ENCODE measurements at places on chromosomes 5 and 9.

DNA sequence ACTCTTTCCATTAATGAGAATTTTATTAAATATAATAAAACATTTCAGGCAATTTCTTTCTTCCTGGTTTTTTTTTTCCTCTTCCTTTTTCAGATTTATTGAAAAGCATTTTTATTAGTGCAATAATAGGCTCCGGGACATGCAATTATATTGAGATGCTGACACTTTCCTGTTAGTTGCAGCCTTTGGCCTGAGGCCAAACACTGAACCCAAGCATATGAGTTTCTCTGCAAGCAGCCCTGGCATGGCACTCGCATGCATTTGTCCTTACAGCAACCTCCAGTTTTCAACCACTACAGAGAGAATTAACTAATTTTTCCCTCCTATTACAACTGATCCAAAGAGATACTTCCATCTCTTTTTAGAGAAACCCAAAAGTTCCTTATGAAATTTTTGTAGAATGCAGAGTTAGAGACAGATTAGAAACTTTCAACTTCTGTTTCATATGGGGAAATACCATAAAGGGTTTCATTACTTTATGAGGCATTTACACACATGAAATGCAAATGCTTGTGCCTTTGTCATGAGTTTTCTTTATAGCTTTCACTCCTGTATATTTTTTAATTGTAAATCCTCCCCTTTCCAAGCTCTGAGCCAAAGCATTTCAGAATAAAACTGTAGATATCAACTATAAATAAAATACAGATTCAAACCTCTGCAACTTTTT lies 183.0 kb downstream of the CETN3 start:
- DNase-seq: no peak

DNA sequence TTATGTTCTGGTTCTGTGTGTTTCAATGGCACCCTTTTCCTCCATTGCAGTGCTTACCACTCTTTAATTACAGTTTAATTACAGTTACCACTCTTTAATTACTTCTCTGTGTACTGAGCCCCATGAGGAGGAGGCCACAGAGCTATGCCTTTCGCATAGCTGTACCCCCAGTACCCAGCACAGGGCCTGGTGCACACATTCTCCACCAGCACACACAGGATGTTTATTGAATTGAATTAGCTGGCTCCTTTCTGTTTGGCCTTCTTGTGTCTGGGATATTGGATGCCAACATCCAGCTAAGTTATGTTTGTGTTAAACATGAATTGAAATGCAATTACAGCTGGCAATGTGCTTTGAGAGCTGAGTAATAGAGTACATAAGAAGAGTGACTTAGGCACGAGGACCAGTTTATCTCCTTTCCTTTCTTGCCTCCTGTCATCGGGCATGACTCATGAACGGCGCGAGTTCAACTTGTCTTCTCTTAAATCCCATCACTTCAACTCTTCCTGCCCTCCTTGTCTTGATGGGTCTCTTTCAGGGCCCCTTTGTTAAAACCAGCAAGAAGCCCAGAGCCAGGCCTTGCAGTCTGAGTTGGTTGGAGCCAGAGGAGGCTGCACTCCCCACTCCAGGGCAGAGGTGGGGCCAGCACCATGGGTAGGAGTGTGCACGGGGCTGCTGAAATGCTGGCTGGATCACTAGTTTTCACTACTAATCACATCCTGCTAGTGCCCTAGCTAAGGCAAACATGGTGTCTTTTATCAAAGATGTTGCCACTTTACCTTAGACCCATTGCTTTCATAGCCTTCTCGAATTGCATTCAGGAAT lies 37.4 kb downstream of the MVB12B start:
- DNase-seq: no peak

DNA sequence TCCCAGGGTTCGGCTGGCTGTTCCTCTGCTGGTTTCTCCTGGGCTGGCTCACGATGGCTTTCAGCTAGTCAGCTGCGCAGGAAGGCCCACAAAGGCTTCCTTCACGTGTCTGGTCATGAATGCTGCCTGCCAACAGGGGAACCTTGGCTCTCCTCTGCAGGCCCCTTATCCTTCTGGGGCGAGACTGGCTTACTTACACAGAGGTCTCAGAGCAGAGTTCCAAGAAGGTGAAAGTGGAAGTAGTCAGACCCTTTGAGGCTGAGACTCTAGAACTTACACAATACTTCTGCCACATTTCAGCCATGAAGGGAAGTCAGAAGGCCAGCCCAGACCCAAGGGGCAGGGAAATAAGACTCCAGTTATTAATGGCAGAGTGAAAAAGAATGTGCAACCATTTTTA lies 99.5 kb downstream of the LHFPL2 start:
- no peak for DNase-seq

GRCh38 chr9:5793812-5794211 lies 39.1 kb downstream of the ERMP1 start:
- no peak for DNase-seq

- no peak for DNase-seq
Observed at GRCh38 chr9:135785013-135785575, 83.1 kb downstream of the KCNT1 start.

GRCh38 chr5:137629646-137630045 lies 106.2 kb downstream of the KLHL3 start:
- DNase-seq: no peak

- no peak for DNase-seq
Observed at GRCh38 chr9:101369286-101369685, 15.5 kb downstream of the BAAT start.

DNA sequence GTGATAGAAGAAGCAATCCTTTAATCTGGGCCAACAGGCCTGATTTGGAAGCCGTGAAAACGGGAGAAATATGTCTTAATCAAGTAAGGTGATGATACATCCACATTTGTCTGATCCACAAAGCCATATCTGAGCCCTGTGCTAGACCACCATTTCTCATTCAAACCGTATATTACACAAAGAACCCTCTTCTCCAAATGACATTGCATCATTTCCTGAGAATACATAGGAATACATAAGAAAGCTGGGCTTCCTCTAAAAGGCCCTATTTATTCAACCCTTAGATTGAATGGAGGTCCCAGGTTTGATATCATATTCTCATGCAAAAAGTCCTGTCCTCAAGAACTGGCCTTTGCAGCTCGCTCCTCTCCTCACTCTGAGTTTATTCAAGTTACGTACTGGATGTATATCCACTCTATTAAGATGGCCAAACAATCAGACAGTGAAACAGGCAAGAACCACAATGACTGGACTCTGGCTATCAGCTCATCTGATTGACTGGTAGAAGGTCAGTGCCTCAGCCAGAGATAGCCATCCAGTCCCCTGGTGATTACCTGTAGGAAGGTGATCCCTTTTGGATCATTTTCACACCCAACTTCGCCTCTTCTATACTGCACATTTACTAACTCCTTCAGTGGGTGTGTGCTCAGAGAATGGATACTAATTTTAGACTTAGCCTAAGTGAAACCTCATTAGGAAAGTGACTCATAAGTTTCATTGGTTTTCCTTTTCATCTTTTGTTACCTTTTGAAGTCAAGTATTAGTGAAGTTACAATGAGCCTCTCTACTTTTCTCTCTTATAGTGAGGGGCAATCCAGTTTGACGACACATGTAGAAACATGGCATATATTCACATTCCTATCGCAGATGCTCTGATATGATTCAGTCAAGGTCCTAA lies 167.6 kb upstream of the WWC1 start:
- DNase-seq: no peak

DNA sequence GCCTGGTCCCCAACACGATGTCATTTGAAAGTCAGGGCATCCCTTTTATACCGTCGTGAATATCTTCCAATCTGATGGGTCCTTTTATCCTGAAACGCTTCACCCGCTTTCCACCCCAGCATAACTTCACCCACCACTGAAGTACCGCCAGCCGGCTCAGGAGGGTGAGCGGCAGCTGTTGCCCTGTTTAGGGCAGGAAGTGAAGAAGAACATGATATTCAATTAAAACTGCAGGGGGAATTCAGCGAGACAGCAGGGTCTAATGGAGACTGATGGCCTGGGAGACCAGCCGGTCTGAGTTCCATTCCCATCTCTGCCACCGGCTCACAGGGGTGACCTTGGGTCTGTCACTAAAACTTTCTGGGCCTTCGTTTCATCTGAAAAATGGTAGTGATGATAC lies 68.2 kb upstream of the EGFLAM start:
- DNase-seq: no peak

DNA sequence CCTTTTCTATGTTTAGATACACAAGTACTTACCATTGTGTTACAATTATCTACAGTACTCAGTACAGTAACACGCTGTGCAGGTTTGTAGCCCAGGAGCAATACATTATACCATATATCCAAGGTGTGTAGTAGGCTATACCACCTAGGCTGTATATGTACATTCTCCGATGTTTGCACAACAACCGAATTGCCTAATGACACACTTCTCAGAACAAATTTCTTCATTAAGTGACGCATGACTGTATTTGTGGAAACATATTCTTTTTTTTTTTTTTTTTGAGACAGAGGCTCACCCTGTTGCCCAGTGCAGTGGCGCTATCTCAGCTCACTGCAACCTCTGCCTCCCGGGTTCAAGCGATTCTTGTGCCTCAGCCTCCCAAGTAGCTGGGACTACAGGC lies 4.0 kb upstream of the RAD23B start:
- no peak for DNase-seq

GRCh38 chr5:173968154-173968797 lies 20.7 kb upstream of the C5orf47 start:
- no peak for DNase-seq

GRCh38 chr5:174329738-174330137 lies 284.2 kb downstream of the NSG2 start:
- no peak for DNase-seq
